ENCODE measurements at places on chromosomes 12 and 14. TPM values are rescaled to one million over a fixed set of nuclear protein-coding genes. Genes with fewer than 3 reads are reported as not detected.

The NAV3 gene
- total RNA-seq: 2.6 TPM

The C12orf57 gene
- 250 TPM for total RNA-seq

The FGF6 gene
- not detected for total RNA-seq

The TCL1A gene
- not detected for total RNA-seq

The VRTN gene
- total RNA-seq: not detected

The TMPRSS12 gene
- total RNA-seq: not detected

The CCDC198 gene
- not detected for total RNA-seq

The ATL1 gene
- total RNA-seq: 1.1 TPM

The RFX4 gene
- total RNA-seq: not detected

The OTOGL gene
- total RNA-seq: 0.38 TPM

The PKP2 gene
- 378 TPM for total RNA-seq

The CAPS2 gene
- 11.4 TPM for total RNA-seq

The PTCSC3 gene
- total RNA-seq: not detected

The VWF gene
- 244 TPM for total RNA-seq

The CCDC175 gene
- total RNA-seq: not detected

The GZMB gene
- 1.8 TPM for total RNA-seq

The KCNJ8 gene
- total RNA-seq: 57.0 TPM

The TAC3 gene
- total RNA-seq: not detected

The FGF23 gene
- total RNA-seq: not detected

The AACS gene
- 12.1 TPM for total RNA-seq

The PALS1 gene
- total RNA-seq: 14.7 TPM

The AMDHD1 gene
- 0.49 TPM for total RNA-seq

The DLGAP5 gene
- 0.51 TPM for total RNA-seq

The NOVA1 gene
- total RNA-seq: 3.8 TPM

The PLCZ1 gene
- total RNA-seq: not detected

The FAM90A1 gene
- 0.46 TPM for total RNA-seq

The GPRC5D gene
- not detected for total RNA-seq

The TMEM233 gene
- total RNA-seq: 0.22 TPM

The TCP11L2 gene
- 93.7 TPM for total RNA-seq

The ANHX gene
- not detected for total RNA-seq

The SYCP3 gene
- total RNA-seq: not detected
